ENCODE measurements at places on chromosomes 3 and 15. TPM values are rescaled to one million over a fixed set of nuclear protein-coding genes. Genes with fewer than 3 reads are reported as not detected.

The C3orf49 gene
- total RNA-seq: not detected

The FBXO45 gene
- total RNA-seq: 14.5 TPM

The MAGI1 gene
- total RNA-seq: 63.6 TPM

The TMEM45A gene
- 5.6 TPM for total RNA-seq

The MESP1 gene
- total RNA-seq: 1.00 TPM

The TGM5 gene
- not detected for total RNA-seq

The RTP4 gene
- not detected for total RNA-seq

The TMIE gene
- not detected for total RNA-seq

The TM6SF1 gene
- total RNA-seq: not detected

DNA sequence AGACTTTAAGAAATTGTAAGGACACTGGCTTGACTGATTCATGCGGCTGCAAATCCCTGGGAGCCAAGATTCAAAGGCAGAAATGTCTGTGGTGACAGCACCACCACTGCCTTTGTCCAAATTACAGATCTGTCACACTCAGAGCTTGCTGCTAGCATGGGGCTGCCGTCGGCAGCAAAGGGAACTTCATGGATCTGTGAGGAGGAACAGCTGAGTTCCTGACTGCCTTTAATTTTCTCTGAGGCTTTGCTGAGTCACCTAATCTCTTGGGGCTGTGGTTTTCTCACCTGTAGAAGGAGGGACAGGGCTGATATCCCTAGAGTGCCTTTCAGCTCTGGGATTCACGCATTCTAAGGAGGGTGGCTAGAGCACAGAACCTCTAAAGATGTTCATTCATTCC, 4.1 kb upstream of the PAK6 start:
- no peak for DNase-seq

- no peak for DNase-seq
Observed at GRCh38 chr3:138463724-138464490, 29.5 kb downstream of the ESYT3 start.

- no peak for DNase-seq
Observed at GRCh38 chr15:81432179-81432578, 58.2 kb upstream of the TMC3 start.

DNA sequence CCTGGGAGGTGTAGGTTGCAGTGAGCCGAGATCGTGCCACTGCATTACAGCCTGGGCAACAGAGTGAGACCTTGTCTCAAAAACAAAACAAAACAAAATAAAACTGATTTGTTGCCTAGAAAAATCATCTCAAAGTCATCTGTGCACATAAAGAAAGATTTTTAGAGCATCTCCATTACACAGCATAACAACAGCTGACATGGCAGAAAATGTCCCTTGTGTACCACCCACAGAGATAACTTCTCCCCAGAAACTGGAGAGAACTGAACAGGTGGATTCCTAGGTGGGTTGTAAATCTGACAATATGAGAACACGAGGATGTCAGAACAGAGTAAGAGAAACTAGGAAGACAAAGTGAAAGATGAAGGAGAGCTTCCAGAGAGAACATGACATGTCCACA, 207.5 kb downstream of the SLC9A9 start:
- DNase-seq: no peak

DNA sequence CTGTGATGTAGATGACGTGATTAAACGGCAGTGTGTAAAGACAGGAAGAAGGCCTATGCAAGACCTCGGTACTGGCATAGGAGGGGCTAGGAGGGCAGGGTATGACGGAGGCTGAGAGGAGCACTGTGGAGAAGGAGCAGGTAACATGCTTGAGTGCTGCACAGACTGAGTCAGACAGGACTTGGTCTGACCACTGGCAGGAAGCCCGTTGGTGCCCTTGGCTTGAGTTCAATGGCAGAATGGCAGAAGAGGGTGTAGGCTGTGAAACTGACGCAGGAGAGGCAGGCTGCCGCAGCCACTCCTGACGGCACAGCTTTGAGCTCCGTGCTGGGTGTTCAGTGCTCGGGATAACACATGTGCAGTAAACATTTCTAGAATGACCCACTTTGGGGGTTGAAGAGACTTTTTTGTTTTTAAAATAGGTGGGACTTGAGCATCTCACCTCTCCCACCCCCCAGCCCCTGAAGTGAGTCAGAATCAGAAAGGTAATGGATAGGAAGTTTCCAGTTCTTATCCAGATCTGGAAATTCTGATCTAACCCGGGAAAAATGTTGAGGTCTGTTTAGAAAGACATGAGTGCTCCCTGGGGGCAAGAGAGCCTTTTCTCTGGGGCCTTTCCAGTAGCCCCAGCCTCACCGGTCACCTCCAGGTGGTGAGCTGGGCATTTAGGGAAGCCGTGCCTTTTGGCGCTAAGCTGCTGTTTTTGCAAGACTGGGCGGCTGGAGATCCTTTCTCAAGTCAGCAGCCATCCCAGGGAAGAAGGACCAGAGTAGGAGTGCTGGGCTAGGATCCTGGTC, 126.4 kb downstream of the RPLP1 start:
- DNase-seq: no peak

DNA sequence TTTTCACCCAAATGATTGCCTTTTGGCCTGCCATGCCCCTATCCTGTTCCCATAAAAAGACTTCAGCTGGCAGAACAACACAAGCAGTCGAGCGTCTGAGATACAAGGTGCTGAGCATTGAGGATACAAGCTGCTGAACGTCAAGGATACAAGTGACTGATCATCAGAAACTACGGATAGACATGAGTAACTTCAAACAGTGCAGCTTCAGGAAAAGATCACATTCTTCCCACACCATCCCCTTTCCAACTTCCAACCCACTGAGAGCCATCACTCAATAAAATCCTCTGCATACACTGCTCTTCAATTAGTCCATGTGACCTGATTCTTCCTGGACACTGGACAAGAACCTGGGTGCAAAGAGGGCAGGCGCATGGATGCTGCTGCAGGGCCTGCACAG, 1198.9 kb downstream of the ROBO2 start:
- DNase-seq: no peak

DNA sequence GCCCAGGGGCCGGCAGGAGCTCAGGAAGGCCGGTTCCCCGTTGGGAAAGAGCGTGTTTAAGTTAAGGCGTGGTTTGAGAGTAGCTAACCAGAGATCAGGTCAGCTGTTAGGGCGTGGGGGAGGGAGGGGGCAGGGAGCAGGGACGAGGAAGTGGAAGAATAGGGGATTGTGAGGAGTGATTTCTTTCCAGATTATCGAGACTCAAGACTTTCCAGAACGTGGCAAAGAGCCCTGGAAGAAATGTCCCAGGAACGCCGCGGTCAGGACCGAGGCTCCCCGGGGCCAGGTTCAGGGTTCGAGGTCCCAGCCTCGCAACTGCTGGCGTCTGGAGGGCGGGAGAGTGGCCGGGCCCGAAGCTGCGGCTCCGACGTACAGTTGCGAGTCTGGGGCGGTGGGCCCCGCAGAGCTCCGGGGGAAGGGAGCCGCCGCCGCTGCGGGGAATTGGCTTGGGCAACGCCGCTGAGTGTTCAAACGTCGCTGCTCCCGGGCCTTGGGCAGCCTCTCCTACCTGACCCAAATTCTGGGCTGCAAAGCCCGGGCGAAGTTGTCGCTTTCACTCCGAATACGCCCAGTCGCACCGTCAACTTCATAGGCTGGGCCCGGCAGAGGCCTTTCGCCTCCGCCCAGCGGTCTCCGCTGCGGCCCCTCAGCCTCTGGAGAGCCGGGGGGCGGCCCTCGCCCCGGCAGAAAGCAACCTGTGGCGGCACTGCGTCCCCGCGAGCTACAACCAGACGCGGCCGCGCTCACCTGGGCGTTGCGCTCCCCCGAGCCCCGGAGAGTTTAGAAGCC, 9.5 kb downstream of the ISL2 start:
- peak; percentile 67 for DNase-seq

DNA sequence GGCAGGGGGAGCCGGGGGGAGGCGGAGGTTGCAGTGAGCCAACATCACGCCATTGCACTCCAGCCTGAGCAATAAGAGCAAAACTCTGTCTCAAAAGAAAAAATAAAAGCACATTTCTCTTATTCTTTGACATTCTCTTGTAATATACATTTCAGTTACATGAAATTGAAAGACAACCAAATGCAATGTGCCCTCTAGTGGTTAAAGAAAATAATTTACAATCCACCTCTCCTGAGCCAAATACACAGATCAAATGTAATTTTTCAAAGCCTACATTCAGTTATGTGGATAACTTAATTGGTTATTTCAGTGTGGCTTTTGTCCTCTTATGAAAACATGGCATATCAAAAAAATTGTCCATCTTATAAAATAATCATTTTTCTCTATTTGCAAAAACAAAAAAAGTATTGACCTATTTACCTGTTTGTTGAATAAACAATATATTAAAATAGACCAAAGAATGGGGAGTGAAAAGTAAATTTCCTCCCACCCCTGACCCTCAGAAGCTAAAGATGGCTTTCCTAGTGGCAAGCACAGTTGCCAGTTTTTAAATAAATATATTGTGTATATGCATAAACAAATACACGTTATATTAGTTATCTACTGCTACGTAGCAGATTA, 14.2 kb upstream of the U2SURP start:
- no peak for DNase-seq

DNA sequence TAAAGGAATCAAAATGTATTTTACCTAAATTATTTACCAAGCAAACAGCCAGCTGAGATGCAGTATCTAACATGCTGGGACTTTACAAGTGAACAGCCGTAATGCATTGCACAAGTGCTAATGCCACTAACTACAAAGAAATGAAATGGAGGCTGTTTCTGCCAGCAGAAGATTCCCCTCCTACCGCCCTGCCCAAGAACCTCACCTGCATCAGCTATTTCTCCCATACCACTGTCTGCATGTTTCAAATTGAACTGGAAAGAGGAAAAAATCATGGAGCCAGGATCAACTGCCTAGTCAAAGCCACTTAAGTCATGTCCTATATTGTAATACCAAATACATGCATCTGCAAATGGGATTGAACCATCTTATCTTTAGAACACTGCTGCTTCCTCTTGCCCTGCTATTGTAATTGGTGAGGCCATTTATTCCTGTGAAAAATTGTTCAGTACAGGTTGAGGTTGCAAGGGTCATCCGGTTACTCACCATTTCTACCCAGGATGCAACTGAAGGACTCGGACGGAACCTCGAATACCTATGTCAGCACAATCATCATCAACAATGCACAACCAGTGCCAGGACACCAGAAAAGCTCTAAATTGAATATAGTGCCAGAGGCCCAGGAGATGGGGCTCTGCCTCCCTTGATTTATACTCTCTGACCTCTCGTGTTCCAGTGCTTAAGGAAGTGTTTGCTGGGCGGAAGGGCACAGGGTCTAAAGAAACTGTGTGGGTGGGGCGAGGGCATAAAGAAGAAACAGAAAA, 27.5 kb downstream of the ANXA2 start:
- no peak for DNase-seq

- no peak for DNase-seq
Observed at GRCh38 chr3:11726146-11726545, 82.4 kb upstream of the VGLL4 start.

- no peak for DNase-seq
Observed at GRCh38 chr15:36403351-36403750, 176.1 kb upstream of the CDIN1 start.

GRCh38 chr3:45795509-45795881, 841 bp downstream of the SLC6A20 start:
- no peak for DNase-seq

- no peak for DNase-seq
Observed at GRCh38 chr15:81666839-81667238, 292.8 kb upstream of the TMC3 start.

DNA sequence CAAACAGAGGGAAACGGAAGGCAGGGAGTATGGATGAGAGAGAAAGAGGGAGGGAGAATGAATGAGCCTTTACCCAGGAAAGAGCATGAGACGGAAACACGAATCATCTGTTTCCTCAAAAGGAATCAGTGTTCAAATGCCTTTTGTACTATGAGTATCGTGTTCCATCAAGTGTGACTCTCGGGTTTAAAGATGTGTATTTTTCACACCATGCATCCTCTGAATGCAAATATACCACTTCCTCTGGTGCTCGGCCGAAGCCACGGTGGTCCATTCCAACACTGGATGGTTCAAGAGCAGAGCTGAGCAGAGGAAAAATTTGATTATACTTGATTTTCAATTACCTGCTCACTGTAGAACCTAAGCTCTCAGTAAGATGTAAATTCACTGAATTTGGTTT, 505.1 kb downstream of the MECOM start:
- DNase-seq: no peak

DNA sequence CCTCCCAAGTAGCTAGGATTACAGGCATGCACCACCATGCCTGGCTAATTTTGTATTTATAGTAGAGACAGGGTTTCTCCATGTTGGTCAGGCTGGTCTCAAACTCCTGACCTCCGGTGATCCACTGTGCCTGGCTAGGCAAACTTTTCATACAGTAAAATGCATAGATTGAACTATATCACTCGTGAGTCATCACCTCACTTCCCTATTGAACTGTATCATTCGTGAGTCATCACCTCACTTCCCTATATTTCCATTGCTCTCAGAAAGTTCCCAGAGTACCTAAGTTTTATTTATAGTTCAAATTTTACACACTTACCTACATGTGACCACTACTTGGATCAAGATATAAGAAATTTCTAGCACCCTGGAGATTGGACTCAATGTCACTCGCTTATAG, 73.6 kb upstream of the ACAD9 start:
- no peak for DNase-seq

DNA sequence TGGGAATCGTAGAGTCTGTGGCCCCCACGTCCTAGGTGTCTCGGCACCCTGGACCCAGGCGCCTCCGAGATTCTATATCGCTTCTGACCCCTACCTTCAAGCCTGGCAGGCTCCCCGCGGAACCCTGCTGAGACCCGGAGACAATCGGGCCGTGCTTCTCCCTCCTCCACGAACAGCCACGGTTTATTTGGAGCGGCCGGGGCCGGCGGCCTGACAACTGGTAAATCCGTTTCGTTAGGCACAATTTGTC, 1.4 kb downstream of the GATA2 start:
- no peak for DNase-seq

- DNase-seq: no peak
Observed at GRCh38 chr3:194560047-194560446, 73.2 kb downstream of the TMEM44 start.

DNA sequence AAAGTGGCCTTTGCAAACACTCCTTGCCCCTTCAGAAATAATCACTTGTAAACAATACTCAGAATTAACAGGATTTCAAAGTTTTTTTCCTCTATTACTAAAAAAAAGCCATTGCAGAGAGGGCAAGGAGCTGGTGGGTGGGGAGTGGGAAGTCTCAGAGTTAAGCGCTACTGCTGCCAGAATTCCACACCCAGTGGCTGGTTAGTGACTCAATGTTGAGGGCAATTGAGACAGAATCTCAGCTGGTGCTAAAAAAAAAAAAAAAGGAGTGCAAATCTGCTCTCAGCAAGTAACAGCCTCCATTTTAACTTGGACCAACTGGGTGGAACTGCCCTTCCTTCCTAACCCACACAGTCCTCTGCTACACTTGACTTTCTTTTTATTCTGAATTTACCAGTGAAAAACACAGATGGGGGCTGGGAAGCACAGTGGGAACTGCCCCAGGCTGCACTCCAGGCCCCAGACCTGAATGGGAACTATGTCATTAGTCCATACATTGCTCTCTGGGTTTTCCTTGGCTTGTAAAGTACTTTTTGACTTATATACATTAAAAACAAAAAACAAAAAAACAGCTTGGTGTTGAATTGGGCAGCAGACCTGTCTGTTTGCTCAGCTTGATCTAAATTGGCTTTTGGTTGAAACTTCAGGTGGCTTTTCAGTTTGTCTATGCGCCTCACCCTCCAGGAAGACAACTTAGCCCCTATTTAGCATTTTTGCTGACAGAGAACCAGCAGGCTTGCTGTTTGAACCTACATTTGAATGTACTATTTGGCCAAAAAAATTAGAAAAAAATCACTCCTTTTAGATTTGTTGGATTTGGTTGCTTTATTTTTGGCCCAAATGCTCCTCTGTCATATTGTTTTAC, 357.8 kb upstream of the TBL1XR1 start:
- DNase-seq: no peak

- DNase-seq: no peak
Observed at GRCh38 chr3:28290863-28291300, 49.5 kb downstream of the CMC1 start.

GRCh38 chr15:21268436-21268940, 171.8 kb downstream of the POTEB3 start:
- no peak for DNase-seq

Data from Caco-2 (cell line).